ENCODE measurements at places on chromosomes 5 and 9. TPM values are rescaled to one million over a fixed set of nuclear protein-coding genes. Genes with fewer than 3 reads are reported as not detected.

DNA sequence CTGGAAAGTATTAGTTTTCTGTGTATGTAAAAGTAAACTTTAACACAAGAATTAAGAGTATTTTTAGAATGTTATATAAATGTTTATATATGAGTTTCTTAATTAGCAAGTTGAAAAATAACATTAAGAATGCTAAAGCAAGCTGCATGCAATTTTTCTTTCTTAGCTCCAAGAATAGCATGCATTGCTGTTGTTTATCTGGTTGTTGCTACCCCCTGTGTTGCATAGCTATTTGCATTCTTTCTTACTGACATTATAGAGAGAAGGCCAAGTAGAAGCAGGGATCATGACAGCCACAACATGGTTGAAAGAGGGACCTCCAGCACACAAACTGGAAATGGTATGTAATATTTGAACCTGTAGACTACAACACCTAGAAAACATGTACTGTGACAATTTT is 94.8 kb downstream of the ERCC6L2 start:
- DNase-seq, result no peak

DNA sequence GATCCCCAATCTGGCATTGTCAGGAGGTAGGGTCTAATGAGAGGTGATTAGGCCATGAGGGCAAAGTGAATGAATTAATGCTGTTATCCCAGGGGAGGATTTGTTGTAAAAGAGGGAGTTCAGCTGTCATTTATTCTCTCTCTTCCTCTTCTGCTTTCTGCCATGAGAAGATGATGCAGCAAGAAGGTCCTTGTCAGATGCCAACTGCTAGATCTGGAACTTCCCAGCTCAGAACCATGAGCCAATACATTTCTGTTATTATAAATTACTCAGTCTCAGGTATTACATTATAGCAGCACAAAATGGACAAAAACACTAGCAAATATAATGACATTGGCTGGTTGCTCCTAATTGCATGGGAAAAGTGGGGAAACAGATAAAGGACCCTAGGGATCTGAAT is 15.6 kb upstream of the BICD2 start:
- DNase-seq, result no peak

DNA sequence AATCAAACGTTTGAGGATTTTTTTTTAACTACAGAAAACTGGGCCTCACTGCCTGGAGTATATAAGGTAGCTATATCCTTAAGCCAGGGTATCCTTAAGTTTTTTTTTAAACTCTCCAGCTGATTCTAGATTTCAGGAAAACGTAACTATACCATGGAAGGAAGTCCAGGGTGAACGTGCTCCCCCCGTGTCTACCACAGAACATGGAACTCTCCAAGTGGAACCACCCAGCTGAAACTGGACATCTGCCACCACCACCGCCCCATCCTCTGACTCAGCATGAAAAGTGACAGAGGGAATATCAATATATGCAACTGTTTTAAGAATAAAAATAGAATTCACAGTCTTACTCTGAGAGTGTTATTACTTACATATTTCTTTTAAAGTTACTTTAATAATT is 61.3 kb downstream of the DROSHA start:
- DNase-seq, result peak; percentile 68

DNA sequence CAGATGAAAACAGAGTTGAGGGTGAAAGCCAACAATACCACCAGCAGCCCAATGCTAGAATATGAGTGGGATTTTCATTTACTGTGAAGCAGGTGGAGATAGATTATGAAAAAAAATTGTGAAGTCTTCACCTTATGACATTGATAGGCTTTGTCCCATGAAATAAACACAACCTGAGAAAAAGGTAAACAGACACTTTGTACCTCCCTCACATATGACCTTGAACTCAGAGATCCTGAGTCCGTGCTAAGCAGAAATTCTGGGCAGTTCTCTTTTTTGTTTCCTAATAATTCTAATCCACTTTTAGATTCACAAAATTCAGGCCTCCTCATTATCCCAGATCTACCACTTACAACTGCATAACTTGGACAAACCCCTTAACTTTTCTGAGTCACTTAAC is 127.3 kb upstream of the RORB start:
- no peak for DNase-seq

The IL13 gene
- not detected for total RNA-seq

The IRX2 gene
- 0.33 TPM for total RNA-seq

The CDO1 gene
- 6.9 TPM for total RNA-seq

DNA sequence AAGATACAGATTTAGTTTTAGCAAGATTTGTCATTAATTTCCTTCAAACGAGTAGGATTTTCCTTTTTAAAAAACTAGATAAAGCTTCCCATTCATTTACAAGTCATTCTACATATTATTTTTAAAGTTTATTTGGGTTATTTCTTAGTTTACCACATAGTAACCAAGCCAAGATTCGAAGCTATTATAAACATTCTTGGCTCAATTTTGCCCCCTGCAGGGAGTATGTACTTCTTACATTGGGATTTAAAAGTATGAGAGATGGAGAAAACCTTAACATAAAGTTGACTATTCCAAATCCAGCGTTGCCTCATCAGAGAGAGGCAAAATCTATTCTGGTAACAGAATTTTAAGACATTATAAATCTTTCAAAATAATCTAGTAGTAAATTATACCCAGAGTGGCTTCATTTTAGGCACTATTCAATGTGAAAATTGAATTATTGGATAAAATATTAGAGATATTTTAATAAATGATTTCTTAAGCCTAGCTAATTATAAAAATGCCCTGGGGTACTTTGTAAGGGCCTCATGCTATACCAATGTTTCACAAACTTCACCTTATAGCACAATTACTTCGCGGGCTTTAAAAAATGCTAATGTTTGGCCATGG is 39.1 kb downstream of the FBN2 start:
- DNase-seq, result peak; percentile 62

DNA sequence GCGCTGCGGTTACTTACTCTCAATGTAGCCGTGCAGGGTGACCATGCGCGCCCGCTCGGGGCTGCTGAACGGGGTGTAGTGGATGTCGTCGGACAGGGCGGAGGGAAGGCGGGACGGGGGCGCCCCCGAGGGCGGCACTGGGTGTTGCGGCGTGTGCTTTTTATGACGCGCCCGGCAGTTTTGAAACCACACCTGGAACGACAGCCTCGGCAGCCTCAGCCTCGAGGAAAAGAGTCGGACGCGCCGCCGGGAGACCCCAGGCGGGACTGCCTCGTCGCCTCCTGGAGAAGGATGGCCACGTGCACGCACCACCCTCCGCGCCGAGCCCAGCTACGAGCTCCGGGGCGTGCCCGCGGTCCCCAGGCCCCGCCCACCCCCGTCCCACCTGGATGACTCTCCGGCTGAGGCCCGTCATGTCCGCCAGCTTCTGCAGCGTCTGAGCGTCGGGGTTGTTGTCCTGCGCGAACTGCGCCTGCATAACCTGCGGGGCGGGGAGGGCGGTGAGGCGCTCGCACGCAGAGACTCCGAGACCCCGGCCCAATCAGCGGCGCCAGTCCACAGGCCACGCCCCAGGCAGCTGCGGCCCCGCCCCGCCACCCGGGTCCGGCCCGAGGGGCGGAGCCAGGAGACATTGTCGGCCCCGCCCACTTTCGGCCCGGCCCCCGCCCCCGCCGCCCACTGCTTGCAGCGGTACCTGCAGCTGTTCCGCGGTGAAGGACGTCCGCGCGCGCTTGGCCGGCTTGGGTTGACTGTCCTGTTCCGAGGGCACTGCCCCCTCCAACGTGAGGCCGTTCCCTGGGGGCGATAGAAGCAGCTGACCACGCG is 15.0 kb downstream of the LHX6 start:
- no peak for DNase-seq

The NKD2 gene
- total RNA-seq, result under 0.01 TPM

DNA sequence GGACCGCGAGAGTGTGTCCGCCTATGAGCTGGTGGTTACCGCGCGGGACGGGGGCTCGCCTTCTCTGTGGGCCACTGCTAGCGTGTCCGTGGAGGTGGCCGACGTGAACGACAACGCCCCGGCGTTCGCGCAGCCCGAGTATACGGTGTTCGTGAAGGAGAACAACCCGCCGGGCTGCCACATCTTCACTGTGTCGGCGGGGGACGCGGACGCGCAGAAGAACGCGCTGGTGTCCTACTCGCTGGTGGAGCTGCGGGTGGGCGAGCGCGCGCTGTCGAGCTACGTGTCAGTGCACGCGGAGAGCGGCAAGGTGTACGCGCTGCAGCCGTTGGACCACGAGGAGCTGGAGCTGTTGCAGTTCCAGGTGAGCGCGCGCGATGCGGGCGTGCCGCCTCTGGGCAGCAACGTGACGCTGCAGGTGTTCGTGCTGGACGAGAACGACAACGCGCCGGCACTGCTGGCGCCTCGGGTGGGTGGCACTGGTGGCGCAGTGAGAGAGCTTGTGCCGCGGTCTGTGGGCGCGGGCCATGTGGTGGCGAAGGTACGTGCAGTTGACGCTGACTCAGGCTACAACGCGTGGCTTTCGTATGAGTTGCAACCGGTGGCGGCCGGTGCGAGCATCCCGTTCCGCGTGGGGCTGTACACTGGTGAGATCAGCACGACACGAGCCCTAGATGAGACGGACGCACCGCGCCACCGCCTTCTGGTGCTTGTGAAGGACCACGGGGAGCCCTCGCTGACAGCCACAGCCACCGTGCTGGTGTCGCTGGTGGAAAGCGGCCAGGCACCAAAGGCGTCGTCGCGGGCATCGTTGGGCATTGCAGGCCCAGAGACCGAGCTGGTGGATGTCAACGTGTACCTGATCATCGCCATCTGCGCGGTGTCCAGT is 1.8 kb downstream of the PCDHA7 start:
- no peak for DNase-seq

- DNase-seq, result no peak
Observed at GRCh38 chr5:117177302-117177701, 602.7 kb upstream of the SEMA6A start.

All from fibroblast of lung (primary cell).